ENCODE measurements at places on chromosomes 11 and 22.

DNA sequence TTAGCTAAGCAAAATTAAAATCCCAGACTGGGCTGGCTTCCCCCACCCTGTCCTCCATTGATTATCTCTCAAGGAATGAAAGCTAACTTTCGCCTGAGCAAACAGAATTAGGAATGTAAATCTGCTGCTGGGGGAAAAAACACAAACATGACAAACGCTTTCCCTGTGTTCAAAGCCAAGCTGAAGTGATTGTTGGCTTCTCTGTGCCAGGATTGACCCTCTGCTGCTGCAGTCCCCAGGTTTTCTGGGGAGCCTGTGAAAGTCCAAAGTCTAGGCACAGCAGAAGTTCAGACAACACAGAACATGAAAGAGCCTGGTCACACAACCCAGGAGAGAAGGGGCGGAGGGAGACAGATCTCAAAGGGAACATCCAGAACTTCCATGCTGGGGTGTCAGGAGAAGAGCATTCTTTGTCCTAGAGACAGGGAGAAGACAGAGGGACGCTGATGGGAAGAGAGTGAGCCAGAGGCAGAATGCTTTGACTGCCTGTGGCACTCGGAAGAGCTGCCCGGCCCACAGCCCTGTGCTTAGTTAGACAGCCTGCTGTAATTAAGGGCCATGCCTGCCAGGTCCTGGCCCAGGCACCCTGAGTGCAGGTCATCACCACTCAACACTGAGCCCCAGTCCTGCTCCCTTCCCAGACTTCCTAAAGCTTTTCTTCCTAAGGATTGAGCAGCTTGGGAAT, 6.9 kb downstream of the PATZ1 start:
- no peak for DNase-seq

- DNase-seq: no peak
These were observed 84.9 kb upstream of the NARS2 start for GRCh38 chr11:78659326-78660270.

DNA sequence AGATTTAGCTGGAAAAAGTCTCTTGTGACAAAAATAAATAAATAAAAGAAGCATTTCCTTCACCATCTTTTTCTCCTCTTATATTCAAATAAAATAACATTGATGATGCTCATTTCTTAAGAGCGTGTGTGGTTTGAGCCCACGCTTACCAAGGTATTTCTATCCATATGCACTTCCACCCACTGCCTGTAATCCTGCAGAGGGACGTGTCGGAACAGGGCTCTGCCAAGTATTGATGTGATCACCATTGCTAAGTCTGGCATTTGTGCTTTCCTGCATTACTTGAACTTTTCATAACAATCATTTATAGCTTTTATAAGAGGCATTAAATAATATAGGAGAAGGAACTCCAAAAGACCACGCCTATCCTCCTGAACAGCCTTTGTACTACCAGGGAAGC, 107.6 kb downstream of the SHANK2 start:
- no peak for DNase-seq

- peak; percentile 42 for DNase-seq
These were observed 84.1 kb downstream of the PDE2A start for GRCh38 chr11:72589802-72590761.

DNA sequence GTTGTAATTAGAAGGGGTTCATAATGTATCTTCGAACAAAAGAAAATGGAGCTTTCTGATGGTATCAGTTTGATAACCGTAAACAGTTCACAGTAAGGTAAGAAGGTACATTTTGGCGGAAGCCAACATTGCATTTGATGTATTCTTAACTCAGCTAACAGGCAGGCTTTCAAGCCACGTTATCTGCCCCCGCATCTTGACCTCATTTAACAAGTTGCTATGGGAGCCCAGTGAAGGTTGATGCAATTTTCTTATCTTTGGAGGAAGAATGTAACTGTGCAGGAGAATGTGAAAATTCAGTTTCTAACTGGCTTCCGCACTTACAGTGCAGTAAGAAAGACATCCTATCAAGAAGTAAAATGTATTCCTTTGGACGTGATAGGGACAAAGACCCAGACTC, 110.6 kb downstream of the ETS1 start:
- no peak for DNase-seq

DNA sequence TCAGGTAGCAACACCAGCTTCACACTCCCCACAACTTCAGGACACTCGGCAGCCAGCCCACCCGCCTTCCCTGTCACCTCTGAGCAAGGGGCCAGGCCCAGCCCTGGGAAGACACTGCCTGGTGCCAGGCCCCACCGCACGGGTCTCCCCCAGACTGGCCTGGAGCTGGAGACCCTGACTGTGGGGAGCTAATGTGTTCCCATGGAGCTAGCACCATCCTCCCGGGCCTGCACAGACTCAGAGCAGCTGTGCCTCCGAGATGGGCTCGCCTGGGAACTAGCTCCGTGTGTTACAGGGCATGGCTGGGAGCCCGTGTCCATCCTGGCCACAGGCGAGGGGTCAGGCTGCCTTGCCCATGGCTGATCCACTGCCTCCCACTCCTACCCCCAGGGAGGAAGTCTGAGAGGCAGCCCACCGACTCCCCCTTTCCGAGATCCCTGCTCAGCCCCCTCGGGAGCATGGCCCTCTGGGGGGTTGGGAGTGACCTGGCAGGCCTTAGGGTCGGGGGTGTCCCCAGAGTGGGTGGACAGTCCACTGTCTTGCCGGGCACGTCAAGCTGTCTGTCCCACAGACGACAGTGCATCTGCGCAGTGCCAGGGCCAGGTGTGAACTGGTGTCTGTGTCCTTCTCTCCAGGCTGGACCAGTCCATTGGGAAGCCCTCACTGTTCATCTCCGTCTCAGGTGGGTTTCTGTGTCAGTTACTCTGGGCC, 76.7 kb upstream of the KCNQ1OT1 start:
- no peak for DNase-seq

- DNase-seq: no peak
These were observed 61.8 kb downstream of the MCHR1 start for GRCh38 chr22:40741116-40741515.

GRCh38 chr22:17972385-17973191, 51.8 kb downstream of the MICAL3 start:
- no peak for DNase-seq

GRCh38 chr11:36218283-36218921, 70.8 kb downstream of the COMMD9 start:
- no peak for DNase-seq

- DNase-seq: no peak
These were observed 89.0 kb downstream of the RELT start for GRCh38 chr11:73465023-73465675.

- DNase-seq: no peak
These were observed 58.3 kb upstream of the C11orf87 start for GRCh38 chr11:109363682-109364081.

DNA sequence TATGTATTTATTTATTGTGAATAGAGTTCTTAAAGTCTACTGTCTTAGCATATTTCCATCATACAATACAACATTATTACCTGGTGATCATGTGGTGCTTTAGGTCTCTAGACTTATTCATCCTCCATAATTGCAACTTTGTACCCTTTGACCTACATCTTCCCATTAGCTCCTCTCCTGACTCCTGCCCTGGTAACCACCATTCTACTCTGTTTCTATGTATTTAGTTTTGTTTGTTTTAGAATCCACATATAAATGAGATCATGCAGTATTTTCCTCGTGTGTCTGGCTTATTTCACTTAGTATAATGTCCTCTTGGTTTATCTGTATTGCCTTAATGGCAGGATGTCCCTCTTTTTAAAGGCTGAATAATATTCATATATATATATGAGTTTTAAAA, 22.7 kb downstream of the NCAM1 start:
- no peak for DNase-seq

DNA sequence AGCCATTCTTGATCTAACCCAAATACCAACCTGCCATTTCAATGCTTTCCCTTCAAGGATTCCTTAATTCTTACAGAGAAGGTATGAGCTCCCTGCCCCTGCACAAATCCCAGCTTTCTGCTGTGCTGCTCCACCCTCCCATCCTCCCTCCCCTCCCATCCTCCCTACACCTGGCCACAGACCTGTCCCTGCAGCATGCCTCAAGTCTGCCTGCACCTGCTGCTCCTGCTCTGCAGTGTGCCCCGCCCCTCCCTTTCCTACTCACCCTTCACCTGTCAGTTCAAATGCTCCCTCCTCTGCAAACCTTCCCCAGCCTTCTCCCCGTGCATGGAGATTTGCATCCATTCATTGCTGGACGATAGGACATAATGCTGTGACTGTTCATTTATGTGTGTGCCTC, 139.9 kb upstream of the NARS2 start:
- no peak for DNase-seq

DNA sequence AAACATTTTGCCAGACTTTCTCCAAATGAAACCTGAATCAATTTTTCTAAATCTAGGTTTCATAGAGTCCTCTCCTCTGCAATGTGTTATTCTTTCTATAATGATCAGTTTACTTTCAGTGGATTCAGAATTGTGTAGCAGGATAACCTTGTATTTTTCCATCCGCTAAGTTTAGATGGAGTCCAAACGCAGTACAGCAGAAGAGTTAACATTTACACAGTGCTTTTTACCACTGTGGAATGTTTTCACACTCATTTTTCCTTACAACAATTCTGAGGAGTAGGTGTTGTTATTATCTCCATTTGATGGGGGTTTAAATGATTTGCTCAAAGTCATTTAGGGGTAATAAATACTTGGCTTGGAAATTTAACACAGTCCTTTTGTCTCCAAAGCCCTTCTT, 9.6 kb downstream of the RAG1 start:
- DNase-seq: no peak

DNA sequence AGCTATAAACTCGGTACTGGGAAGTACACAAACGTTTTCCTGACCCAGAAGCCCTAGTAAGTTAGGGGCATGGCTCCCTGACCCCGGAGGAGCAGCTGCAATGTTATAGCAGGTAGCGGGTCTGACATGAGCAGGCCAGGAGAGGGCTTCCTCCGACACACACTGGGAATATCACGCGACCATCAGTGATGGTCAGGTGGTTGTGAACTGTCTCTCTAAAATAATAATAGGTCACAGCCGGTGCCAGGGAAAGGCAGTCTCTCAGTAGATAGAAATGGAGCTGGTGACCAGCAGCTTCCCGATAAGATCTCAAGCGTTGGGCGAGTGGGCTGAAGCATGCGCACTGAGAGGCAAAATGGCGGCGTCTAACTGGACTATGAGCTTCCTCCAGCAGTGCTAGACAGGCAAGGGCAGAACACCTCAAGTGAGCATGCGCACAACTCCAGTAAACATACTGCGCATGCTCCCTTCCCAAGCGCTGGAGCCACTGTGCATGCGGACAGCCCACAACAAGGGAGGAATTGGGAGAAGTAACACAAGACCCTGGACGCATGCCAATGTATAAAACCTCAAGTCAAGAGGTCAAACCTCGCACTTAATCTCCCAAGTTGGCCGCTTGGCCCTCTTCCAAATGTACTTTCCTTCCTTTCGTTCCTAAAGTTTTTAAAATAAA, 22.3 kb upstream of the TESMIN start:
- no peak for DNase-seq

GRCh38 chr11:9596926-9597464, 23.5 kb downstream of the WEE1 start:
- DNase-seq: no peak

- no peak for DNase-seq
These were observed 37.1 kb upstream of the NNMT start for GRCh38 chr11:114259124-114259526.

DNA sequence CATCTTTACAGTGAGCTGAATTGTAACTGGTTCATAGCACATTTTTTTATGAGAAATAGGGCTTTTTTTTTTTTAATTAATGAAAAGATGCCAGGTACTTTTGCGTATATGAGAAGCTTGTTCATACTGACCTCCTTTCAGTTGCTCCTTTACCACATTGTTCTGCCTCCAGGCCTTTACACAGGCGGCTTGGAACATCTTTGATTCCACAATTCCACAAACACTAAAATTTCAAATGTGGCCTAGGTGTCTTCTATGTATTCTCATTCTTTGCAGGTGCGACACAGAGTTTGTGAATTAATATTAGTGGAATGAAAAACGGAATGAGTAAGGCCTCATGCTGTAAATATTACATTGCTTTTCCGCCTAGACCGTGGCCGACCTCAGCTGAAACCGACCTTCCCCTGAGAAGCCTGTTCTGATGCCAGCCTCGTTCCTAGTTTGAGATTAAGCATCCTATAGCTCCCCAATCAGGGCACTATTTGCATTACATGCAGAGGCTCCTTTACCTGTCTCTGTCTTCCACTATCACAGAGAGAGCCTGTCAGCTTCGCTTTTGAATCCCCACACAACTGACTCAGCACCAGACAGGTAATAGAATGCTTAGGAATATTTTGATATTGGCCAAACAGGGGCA, 125.8 kb downstream of the LDLRAD3 start:
- DNase-seq: no peak

All from stimulated activated CD4-positive, alpha-beta T cell treated with anti-CD3 and anti-CD28 coated beads, Interleukin-4, amount 100 ng/mL, for 48 hours (primary cell).